ENCODE measurements at places on chromosomes 1 and 21.

GRCh38 chr1:242525769-242526168, 1.3 kb upstream of the PLD5 start:
- no peak for DNase-seq

GRCh38 chr1:102562380-102562779, 545.9 kb downstream of the COL11A1 start:
- no peak for DNase-seq

DNA sequence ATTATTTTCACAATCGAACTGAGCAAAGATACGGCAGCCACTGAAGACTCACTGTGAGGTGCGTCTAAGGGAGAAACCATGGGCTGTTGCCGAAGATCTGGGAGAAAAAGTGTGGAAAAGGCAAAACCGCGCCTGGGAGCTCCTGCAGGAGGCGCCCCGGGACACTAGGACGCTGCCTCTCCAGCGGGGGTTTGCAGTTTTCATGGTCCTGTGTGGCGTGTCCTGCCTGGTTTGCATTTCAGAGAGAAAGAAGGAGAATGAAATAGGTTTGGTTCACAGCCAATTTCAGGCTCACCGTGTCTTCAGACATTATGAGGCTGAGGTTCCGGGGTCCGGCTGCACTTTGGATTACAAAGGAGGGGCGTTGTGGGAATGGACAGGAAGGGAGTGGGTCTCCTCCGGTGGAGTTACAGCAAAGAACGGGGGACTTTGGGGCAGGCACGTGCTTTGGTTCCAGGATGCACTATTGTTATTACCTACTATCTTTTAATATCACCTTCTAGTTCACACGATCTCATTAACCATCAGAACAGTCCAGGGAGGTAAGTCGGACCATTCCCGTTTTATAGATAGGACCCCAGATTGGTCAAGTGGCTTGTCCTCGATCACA, 179.8 kb downstream of the DYRK1A start:
- DNase-seq = no peak

DNA sequence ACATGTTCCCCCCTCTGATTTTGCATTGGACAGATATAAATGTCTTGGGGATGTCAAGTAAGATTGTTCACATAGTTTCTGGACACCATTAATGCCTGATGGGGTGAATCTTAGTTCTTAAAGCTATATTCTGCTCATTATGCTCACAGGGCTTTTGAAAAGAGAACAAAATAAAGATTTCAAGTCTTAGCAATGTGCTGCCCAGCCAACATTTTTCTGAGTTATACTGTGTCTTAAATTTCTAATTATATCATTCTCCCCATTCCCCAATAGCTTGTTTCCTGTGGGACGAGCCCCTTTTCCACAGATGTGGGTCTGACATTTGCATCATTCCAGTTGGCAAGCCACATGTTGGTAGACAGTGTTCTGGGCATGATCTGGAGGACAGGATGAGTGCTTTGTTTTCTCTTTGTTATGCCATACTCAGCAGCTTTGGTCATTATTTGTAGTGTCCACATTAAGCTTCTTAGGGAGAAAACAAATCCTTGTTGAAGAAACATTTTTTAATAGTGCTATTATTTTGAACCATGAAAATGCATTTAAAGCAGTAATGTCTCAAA, 32.8 kb downstream of the MTARC1 start:
- DNase-seq = no peak

- DNase-seq = no peak
These were observed 251.3 kb downstream of the KCNH1 start for GRCh38 chr1:210882414-210883221.

- no peak for DNase-seq
These were observed 106.6 kb downstream of the TNNI3K start for GRCh38 chr1:74341702-74342339.

DNA sequence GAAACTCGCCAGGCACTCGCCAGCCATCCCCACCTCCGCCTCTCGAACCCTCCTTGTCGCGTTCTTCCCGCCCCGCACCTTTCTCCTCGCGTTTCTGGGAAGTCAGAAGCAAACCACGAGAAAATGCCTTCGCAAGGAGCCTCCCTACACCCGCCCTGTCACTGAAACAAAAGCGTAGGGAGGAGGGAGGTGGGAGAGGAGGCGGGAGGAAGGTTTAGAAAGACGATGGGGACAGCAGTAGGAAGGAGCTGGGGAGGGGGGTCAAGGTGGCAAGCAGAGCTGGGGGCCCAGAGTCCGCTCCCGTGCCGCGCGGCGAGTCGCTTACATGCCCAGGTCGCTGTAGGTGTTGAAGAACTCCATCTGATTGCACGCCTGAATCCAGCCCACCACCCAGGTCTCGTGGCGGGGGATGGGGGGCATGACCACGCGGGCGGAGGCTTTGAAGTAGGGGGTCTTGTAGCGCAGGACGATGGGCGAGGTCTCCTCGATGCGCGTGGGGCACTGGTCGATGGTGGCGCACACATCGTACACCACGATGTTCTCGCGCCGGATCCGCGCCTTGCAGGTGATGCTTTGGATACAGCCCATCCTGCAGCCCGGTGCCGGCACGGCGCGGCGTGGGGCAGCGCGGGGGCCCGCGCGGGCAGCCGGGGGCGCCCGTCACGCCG, 1.0 kb downstream of the FAM78B start:
- no peak for DNase-seq

DNA sequence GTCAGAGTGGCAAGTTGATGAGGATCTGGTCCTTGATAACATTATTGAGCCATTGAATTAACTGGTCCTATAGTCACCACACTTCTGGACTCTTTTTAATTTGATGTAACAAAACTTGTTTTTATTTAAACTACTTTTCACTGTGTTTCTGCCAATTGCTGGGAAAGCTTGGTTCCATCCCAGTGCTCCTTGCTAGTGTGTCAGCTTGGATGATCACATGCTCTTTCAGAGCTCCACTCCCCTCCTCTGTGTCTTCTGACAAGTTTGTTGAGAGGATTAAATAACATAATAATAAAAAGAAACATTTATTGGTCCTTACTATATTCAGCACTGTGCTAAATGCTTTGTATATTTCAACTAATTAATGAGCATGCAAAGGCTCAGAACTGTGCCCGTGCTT, 448.5 kb upstream of the B3GALT2 start:
- no peak for DNase-seq

DNA sequence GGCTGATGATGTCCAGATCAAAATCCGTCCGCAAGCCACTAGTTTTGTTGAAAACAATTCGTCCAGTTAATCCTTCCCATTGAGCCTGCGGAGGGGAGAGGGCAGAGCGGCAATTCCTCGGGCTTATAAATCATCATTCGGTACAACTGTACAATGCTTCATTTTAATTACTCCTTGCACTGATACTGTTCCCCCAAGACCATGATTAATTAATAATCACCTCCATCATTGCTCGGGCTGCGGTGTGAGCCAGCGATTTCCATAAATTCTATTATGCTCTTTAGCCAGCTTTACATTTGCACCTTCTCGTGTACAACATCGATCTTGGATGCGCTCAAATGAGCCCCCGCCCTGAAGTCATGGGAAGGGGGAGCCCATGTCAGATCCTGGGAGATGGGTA, 180.7 kb downstream of the GRIK3 start:
- no peak for DNase-seq

DNA sequence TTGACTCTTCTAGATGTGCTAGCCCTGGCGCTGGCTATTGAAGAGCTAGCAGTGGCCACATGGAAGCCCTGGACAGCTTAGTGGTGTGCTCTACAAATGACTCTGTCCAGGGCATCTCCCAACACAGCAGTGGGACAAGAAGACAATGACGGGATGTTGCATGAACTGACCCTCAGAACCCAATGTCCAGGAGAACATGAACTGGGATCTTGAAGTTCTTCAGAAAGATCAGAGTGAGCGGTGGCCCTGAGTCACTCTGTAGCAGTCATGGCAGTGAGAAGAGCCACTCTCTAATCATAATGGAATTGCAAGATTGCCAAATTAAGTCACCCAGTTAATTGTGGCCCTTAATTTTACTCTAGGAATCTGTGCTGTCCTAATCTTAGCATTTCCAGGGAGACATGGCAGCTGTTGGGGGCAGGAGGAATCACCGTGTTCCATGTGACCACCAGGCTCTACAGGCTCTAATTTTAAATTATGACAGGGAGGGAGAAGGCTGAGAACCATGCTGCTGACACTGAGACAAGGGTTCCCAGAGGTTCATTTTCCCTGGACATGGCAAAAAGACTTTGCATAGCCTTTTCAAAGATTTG, 10.2 kb upstream of the OBSCN start:
- DNase-seq = no peak

GRCh38 chr21:44523567-44524413, 16.2 kb downstream of the KRTAP10-1 start:
- no peak for DNase-seq

DNA sequence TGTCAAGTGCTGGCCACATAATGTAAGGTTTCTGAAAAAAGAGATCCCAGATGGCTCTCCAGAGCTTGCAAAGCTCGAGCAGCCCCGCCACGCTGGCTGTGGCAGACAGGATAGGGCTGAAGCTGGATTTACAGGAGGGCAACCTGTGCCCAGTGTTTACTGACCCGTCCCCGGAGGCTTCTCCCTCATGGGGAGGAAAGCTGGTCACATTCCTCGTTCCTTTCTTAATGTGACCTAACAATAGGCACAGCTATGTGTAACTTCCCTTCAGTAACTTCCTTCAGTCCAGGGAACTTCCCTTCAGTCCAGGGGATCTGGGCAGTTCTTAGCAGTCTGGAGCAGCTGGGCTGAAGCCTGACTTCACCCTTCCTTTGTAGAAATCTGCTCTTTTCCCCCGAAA, 7.7 kb downstream of the SLFNL1 start:
- no peak for DNase-seq

- no peak for DNase-seq
These were observed 68.2 kb upstream of the PARP1 start for GRCh38 chr1:226476066-226476465.

GRCh38 chr1:109969146-109969829, 15.3 kb upstream of the AHCYL1 start:
- DNase-seq = no peak

DNA sequence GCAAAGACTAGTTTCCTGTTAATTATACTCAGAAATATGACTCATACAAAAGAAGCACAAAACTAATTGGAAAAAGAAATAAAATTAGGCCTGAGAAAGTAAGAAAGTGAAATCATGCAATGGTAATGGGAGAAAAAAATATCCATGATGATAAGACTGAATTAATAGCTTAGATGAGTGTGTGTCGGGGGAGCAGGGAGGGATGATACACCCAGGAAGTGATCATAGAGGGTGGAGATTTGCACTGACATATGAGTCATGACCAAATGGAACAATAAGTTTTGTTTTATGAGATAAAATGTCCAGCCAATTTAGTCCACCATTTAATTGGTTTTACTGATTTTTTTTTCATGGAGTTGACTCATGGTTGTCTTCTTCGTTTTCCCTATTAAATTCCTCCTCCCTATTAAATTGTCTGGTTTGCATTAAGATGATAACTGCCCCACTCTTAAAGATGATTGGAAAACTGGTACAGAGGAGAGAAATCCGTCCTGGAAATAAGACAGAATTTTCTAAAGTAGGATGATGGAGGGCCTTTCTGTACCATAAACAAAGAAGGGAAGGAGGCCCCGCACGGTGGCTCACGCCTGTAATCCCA, 111.7 kb upstream of the KCNJ6 start:
- DNase-seq = no peak

DNA sequence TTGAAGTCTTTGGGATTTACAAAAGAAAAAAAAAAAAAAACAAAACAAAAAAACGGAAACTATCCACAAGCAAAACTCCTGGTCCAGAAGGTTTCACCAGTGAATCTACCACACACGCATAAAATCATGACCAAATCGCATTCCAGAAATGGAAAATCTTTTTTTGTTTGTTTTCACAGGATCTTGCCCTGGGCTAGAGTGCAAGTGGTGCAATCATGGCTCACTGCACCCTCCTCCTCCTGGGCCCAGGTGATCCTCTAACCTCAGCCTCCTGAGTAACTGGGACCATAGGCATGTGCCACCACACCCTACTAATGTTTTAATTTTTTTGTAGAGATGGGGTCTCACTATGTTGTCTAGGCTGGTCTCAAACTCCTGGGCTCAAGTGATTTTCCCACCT, 100.5 kb downstream of the DYRK1A start:
- DNase-seq = no peak

GRCh38 chr21:34946916-34947534, 102.1 kb downstream of the RUNX1 start:
- no peak for DNase-seq

GRCh38 chr1:171664976-171665375, 12.5 kb upstream of the MYOC start:
- DNase-seq = no peak

DNA sequence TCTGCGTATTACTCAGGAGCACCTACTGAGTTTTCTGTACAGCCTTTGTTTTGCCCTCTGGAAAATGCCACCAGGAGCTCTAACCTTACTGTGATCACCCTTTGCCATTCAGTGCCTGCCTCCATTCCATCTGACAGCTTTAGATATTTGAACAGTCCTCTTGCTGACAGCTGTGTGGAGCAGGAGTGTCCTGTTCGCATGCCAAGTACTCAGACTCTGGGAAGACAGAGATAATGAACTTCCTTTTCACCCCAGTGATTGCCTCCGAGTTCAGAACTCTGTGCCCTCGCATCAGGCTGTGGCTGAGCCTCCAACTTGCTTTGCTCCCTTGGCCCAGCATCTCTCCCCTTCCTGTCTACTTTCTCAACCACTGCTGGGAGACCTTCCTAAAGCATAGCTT, 74.0 kb downstream of the CACNA1E start:
- no peak for DNase-seq

- DNase-seq = no peak
These were observed 7.0 kb downstream of the AKT3 start for GRCh38 chr1:243842978-243843511.

DNA sequence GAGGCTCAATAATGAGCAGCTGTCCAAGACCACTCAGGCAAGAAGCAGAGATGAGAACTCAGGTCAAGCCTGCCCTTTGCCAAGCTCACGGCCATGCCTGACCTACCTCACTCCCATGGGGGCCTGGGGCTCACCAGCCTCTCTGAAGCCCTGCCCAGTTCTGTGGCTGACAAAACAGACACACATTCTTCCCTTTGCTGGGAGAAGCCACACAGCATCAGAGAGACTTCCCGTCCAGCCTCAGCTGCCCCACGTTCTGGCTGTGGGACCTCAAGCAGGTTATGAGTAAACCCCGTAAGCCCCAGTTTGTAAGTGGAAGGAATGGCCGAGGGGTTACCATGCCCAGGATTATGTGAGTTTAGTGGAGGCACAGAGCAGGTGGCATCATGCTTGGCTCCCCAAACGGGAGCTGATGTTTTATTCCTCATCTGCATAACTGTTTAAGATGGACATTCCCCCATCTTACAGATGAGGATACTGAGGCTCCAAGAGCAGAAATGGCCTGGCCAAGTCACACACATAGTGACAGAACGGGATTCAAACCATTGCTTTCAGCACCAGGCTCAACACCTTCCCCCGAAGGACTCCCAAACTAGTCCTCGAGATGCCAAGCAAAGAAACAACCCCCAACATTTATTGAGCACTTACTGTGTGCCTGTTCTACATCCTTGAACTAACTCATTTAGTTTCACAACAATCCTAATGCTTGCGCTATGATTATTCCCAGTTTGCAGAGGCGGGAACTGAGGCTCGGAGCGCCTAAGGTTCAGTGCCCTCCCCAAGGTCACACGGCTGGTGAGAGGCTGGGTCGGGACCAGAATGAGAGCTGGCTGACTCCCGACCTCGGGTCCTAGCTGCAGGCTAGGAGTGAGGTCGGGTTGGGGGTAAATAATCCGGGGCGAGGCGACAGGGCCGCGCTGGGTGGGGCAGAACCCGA, 49.1 kb upstream of the LAPTM5 start:
- DNase-seq = no peak

Measured in cortex of kidney (tissue), 1 donor.